ENCODE measurements at places on chromosomes 16 and 17. TPM values are rescaled to one million over a fixed set of nuclear protein-coding genes. Genes with fewer than 3 reads are reported as not detected.

The KCNAB3 gene
- 0.22 TPM for total RNA-seq

The AATK gene
- 1.6 TPM for total RNA-seq

The MRC2 gene
- 675 TPM for total RNA-seq

GRCh38 chr17:57518587-57519581 is 226.2 kb downstream of the CCDC182 start:
- no peak overlapping the region for H3K4me3 ChIP-seq
- H3K27ac ChIP-seq: no peak overlapping the region
- peak; percentile 64 for DNase-seq
- no peaks in the 10 kb centered on the region for H3K27me3 ChIP-seq

DNA sequence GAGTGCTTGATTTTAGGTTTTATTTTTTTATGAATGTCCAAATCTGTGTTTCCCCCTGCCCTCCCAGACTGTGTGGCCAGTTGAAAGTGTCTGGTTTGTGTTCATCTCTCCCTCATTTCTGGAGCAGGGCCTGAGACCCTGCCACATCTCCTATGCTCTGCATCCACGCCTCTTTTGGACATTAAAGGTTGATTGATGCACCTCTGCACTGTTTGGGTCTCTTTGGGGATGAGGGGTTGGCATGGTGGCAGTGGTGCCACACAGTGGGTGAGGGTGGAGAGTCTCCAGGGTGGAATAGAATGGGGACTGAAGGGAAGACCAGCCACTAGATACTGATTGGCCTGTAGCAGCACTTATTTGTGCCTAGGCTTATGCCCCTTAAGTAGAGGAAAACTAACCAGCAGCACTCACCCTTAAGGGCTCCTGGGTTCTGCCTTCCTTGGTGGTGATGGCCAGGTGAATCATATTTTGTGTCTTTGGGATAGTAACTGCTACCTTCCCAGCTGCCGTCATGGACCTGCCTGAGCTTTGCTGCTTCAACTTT is 7.9 kb downstream of the DYNLL2 start:
- H3K36me3 ChIP-seq: peaks cover 40% of the 10 kb centered on the region
- no peaks in the 10 kb centered on the region for H3K27me3 ChIP-seq
- H3K4me3 ChIP-seq: no peak overlapping the region

GRCh38 chr17:80195671-80196529 is 24.2 kb downstream of the SGSH start:
- DNase-seq: peak; percentile 36
- no peaks in the 10 kb centered on the region for H3K36me3 ChIP-seq
- H3K4me3 ChIP-seq: no peak overlapping the region
- no peak overlapping the region for H3K27ac ChIP-seq

DNA sequence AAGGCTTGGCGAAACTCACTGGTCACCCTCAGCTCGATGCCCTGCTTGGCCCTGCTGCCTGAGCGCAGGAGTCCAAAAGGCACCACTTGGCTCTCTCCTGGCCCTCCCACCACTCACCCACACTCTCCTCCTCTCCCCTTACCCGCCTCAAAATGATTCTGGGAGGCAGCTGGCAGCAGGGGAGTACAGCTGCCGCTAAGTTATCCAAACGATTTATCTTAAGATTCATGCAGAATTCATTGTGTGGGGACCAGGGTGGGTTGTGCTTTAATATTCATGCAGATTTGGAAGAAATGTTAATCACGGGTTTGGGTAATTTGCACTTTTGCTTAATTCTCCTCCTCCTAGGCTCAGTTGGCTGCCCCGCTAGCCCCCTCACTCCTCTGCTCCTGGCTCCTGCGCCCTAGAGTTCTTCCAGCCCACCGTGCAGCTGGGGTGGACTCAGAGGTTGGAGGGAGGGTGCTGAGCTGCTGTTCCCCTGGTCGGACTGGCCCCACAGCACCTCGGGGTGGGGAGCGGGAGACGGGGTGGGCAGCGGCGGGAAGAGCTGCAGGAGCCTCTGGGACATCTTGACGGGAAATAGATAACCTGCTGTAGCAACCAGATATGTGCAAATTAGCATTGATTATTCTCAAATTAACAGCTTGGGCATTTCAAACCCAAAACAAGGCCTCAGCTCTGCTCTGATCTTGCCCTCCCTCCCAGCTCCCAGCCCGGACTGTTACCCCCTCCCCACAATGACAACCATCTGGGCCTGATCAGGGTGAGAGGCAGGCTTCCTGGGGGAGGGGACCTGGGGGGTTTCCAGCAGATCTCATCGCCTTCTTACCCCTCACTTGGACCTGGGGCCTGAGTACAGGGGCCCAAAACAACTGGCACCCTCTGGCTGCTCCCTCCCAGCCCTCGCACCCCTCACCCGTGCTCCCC is 122.6 kb upstream of the RPL38 start:
- H3K4me3 ChIP-seq: no peak overlapping the region
- DNase-seq: no peak
- no peak overlapping the region for H3K27ac ChIP-seq
- H3K4me1 ChIP-seq: no peaks in the 10 kb centered on the region
- H3K36me3 ChIP-seq: no peaks in the 10 kb centered on the region

DNA sequence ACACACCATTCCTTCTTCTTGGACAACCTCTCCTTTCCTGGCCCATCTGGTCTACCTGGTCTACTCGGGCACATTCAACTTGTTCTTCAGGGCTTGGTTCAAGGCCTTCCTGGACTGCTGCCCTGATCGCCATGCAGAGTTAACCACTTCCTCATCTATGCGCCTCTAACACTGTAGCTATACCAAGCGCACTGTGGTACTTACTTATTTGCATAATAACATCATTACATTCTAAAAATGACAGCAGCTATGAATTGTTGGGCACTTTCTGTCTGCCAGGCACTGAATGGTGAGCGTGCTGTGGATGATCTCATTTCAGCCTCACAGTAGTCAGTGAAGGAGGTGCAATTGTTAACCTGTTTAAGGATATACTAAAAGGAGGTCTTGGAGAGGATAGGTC is 66.9 kb upstream of the SDK2 start:
- no peaks in the 10 kb centered on the region for H3K4me1 ChIP-seq
- no peak overlapping the region for H3K27ac ChIP-seq
- no peak overlapping the region for H3K4me3 ChIP-seq
- DNase-seq: no peak
- H3K36me3 ChIP-seq: no peaks in the 10 kb centered on the region

GRCh38 chr16:19886073-19886941 is 1.7 kb upstream of the GPRC5B start:
- no peaks in the 10 kb centered on the region for H3K4me1 ChIP-seq
- DNase-seq: peak; percentile 80
- H3K27me3 ChIP-seq: peaks cover 16% of the 10 kb centered on the region
- no peaks in the 10 kb centered on the region for H3K36me3 ChIP-seq
- H3K27ac ChIP-seq: no peak overlapping the region

The CCDC154 gene
- total RNA-seq: not detected

GRCh38 chr16:8678068-8678927 is 3.9 kb downstream of the ABAT start:
- peak; percentile 84 for DNase-seq
- 0 out of 2 replicates have a peak overlapping the region, but pooled peaks have one; percentile 1 for H3K4me3 ChIP-seq
- H3K27ac ChIP-seq: peak overlapping the region; percentile 74

The CHST4 gene
- not detected for total RNA-seq

The RPL23 gene
- total RNA-seq: 553 TPM

DNA sequence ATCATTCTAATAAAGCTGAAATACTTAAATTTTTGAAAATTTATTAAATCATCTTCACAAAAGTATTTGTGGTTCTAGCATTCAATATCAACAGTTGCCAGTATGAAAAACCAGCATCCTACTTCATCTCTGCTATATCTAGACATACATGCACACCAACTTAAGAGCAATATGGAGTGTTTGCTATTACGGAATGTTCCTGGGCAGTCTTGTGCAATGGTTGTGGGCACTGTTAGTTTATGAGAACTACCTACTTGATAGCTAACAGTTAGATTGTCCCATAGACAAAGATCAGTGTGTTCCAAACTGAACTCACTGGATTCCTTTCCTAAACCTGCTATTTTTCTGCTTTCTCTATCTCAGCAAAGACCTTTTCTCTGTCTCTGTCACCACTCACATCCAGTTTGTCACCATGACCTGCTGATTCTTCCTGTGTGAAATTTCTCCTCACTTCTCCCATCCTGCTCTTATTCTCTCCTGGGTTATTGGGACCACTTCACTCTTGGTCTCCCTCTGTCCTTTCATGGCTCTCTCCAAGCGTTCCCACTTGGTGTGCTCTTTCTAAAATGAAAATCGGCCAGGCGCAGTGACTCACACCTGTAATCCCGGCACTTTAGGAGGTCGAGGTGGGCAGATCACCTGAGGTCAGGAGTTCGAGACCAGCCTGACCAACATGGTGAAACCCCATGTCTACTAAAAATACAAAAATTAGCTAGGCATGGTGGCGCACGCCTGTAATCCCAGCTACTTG is 27.7 kb downstream of the CNTROB start:
- no peaks in the 10 kb centered on the region for H3K36me3 ChIP-seq
- DNase-seq: peak; percentile 2
- no peak overlapping the region for H3K27ac ChIP-seq
- H3K4me1 ChIP-seq: no peaks in the 10 kb centered on the region
- H3K4me3 ChIP-seq: no peak overlapping the region

The NUBP2 gene
- 88.9 TPM for total RNA-seq

The KRT23 gene
- total RNA-seq: not detected

DNA sequence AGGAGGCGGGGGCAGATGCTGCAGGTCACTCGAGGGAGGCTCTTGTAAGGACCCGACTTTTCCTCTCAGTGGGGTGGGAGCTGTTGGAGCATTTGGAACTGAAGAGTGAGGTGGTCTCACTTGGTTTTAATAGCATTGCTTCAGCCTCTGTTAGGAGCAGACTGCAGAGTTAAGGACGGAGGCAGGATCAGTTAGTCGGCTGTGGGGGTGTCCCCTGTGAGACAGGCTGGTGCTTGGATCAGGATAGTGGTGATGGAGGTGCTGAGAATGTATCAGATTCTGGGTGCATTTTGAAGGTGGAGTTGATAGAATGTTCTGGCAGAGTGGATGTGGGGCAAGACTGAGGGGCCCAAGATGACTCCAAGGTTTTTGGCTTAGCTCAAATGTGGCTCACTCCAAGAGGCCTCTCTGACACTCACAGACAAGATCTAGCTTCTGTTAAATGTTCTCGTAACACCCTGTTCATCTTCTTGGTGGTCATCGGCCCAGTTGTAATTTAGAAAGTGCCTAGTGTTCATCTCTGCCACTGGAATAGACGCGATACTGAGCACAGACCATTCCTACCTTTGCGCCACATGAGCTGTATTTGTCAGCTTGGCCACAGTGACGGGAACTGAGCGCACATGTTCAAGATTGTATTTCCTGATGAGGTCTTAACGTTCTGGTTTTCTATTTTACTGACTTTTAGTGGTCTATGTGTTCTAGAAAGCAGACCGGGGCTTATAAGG is 7.5 kb downstream of the LCMT1 start:
- no peaks in the 10 kb centered on the region for H3K36me3 ChIP-seq
- H3K27ac ChIP-seq: no peak overlapping the region
- H3K27me3 ChIP-seq: no peaks in the 10 kb centered on the region
- no peak overlapping the region for H3K4me3 ChIP-seq
- no peak for DNase-seq

The PTX4 gene
- total RNA-seq: not detected

GRCh38 chr17:62818526-62818925 is 10.4 kb upstream of the MARCHF10 start:
- no peak overlapping the region for H3K4me3 ChIP-seq
- H3K27ac ChIP-seq: no peak overlapping the region
- H3K4me1 ChIP-seq: peaks cover 35% of the 10 kb centered on the region
- no peaks in the 10 kb centered on the region for H3K27me3 ChIP-seq
- no peak for DNase-seq

- 0 out of 2 replicates have a peak, but pooled peaks cover 5% of the 10 kb centered on the region for H3K4me1 ChIP-seq
- no peak overlapping the region for H3K27ac ChIP-seq
Measured at GRCh38 chr17:8063761-8064534, 23.6 kb downstream of the ALOX12B start.

The NPIPB8 gene
- total RNA-seq: not detected

GRCh38 chr16:12406158-12406557 is 397.5 kb downstream of the CPPED1 start:
- no peak overlapping the region for H3K4me3 ChIP-seq
- no peak for DNase-seq
- no peak overlapping the region for H3K27ac ChIP-seq

- H3K4me3 ChIP-seq: no peak overlapping the region
- DNase-seq: no peak
- H3K27ac ChIP-seq: no peak overlapping the region
- H3K36me3 ChIP-seq: no peaks in the 10 kb centered on the region
Measured at GRCh38 chr17:33046361-33047255, 55.0 kb downstream of the SPACA3 start.

GRCh38 chr17:34613064-34614019 is 34.0 kb downstream of the TMEM132E start:
- no peak overlapping the region for H3K4me3 ChIP-seq
- peak; percentile 5 for DNase-seq
- H3K36me3 ChIP-seq: no peaks in the 10 kb centered on the region
- no peaks in the 10 kb centered on the region for H3K27me3 ChIP-seq
- H3K27ac ChIP-seq: no peak overlapping the region

DNA sequence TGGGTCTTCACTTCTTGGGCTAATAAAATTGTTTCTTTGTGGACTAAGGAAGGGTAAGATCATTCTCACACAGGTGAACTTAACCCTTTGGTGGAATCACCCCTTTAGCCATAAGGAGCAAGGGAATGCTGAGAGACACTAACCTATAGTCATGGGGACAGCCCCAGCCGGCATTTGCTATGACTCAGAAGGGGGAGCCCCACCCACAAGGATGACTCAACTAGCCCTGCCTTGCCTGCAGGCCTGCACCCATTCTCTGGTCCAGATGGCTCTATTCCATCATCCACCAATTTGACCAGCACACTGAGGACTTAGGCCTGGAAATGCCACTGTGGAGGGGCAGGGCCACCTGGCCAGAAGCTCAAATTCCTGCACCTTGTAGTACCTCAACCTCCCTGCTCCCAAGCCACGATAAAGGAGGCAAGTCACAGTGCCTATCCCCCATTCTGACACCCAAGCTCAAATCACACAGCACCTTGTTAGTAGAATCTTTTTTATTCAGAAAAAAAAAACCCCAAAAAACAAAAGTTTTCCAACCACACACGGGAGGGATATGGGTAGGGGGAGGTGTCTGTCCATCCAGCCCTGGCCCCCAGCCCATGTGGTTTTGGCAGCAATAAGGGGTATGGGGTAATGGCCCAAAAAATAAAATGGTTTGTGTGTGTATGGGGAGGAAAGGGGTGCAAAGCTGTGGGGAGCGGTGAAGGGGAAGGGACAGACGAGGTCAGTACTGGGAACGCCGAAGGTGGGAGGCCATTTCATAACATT is 3.0 kb downstream of the PFN1 start:
- no peaks in the 10 kb centered on the region for H3K27me3 ChIP-seq
- peak overlapping the region; percentile 91 for H3K27ac ChIP-seq
- H3K4me1 ChIP-seq: peaks cover 23% of the 10 kb centered on the region
- peak overlapping the region; percentile 93 for H3K4me3 ChIP-seq

- H3K27me3 ChIP-seq: no peaks in the 10 kb centered on the region
- H3K27ac ChIP-seq: no peak overlapping the region
- no peak overlapping the region for H3K4me3 ChIP-seq
- H3K4me1 ChIP-seq: peaks cover 24% of the 10 kb centered on the region
- peak; percentile 67 for DNase-seq
Measured at GRCh38 chr17:39551879-39552278, 55.8 kb downstream of the NEUROD2 start.

The KLHL10 gene
- total RNA-seq: 2.3 TPM
